ENCODE measurements at places on chromosomes 3 and 15.

GRCh38 chr15:92954578-92954977 lies 54.5 kb downstream of the CHD2 start:
- DNase-seq: no peak

GRCh38 chr15:93477721-93478120 lies 388.7 kb upstream of the RGMA start:
- DNase-seq: no peak

GRCh38 chr15:27092390-27092789 lies 121.4 kb downstream of the GABRG3 start:
- no peak for DNase-seq

DNA sequence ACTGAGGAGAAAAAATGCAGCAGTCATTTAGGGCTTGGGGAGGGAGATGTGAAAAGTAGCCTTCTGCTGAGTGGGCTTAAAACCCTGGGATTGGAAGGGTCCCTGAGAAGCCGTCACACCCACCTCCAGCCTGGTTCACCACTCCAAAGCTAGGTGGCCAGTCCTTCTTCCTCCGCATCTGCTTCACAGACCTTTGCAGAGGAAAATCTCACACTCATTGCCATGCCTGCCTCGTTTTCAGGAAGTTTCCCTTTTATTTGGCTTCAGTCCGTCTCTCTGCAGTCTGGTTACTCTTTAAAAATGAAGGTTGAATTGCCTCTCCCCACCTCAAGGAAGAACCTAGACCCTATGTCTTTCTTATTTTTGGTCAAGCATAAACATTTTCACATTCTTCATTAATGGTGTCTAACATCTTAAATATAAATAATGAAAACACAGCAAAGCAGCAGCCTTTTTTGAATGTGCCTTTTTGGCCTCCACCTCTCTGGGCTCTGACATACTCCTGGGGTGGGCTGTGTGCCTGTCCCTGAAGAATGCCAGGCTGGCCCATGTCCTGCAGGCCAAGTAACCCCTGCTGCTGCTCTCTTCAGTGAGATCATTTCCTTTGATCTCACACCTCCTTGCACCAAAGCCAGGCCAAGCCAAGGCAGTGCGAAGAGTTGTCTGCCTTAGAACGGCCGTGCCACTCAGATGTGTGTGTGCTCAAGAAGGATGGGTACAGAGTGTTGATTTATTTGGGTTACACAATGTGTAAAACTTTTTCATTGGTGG lies 11.0 kb downstream of the MRAS start:
- no peak for DNase-seq

DNA sequence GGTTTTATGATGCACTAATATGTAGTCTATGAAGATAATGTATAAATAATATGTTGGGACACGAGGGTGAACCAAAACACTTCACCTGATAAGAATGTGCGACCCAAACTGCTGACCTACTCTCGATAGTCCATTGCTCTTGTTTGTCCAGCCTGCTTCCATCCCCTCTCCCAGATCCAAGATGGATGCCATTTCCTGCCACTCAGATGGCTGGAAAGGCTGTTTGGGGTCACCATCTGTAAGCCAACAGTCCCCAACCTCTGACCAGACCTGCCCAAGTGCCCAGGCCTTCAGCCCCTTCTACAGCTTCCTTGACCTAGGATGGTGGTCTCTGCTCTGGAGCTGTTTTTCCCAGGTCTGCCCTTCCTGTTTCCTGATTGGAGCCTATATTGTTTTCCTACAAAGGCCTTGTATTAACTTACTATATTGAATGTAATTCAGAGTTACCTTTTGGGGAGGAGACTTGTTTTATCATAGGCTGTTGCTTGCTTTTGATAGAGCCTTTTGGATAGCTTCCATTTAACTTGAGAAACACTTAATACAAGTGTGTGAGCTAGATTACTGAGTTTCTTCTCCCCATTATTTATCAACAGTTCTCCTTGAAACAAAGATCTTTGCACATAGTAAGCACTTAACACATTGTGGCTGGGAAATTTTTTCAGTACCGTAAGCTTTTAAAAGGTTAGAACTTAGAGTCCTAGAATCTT lies 5.0 kb upstream of the PAQR9 start:
- no peak for DNase-seq

DNA sequence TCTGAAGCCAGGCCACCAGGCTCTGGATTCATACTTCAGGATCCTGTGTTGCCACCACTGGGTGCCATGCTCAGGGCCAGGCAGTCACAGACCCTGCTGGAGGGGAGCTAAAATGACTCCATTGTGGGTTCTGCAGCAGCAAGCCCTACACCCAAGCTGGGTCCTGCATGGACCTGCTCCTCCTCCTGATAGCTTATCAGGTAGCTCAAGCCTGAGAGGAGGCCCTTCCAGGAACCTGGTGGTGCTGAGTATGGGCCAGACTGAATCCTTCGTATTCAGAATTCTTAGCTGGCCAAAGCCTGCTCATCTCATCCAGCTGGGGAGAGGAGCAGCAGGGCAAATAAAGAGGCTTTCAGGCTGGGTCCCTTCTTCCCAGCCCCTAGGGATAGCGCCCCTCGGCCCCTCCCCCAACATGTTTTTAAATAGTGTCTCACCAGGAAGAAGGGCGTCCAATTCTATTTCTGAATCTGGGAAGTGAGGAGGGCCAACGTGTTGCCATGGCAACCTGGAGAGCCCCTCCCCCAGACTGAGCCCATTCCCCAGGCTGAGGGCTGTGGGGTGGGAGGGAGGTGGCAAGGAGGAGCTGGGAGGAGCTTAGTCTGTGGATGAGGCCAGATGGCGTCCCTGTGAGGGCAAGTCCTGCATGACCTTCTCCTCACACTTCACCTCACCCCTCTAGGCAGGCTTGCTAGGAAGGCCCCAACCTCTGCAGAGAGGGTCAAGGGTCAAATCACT lies 11.0 kb upstream of the CAMKV start:
- no peak for DNase-seq

DNA sequence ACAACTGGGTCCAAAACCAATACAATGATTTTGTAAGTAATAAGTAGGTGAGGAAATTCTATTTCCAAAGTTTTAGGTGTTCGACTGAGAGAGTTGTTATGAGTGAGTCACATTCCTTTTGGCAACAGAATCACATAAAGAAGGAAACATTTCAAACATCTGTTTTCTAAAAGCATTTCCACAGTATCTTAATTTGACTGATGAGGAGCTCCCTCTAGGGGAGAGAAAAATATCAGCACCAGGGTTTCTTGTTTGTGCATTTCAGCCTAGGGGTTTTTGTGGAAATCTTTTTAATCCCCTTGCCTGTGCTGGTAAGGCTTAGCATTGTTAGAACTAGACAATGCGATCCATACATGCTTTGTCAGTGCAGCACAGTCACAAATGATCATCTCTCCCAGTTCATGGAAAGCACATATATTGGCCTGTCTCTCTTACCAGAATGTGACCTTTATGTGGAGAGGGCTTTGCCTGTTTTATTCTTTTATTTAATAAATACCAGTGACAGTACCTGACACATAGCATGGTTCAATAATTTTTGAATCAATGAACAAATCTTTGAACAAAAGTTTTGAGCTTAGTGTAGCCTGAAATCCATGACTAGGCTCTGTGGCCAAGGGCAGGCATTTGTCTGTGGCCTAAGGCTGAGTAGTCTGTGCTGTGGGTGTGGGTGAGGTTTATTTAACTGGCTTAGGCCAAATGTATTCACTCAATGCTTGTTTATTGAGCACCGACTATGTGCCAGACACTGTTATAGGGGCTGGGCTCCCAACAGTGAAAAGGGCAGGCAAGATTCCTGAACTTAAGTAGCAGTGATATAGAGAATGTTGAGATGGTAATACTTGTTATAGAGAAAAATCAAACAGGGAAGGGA lies 21.1 kb upstream of the IQCF6 start:
- peak; percentile 54 for DNase-seq

DNA sequence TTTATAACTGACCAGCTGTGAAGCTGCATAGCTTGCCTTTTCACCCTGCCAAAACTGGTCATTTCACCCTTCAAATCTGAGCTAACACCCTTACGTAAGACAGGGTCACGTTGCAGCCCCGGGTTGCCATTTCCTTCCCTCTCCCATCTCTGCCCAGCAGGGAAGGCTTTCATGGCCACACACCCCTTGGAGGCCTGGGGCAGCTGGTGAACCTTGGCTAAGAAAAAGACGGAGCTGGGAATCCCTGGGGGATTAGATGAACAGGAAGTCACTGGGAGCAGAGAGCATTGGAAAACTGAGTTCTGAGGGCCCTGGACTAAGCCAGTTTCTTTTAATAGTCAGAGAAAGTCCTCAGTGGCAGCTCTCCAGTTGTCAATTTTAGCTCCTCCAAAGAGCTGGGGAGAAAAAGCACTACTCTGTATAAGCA lies 67.8 kb downstream of the TTC23 start:
- no peak for DNase-seq

GRCh38 chr3:141876381-141876890 lies at the start of gene ATP1B3:
Gene ATP1B3, plus strand, starts transcription at chr3:141876643. Its CDS starts 159 bp downstream, at chr3:141876802.
- peak; percentile 90 for DNase-seq

Data from activated T-cell treated with anti-CD3 and anti-CD28 coated beads, Interleukin-2, amount 50 U/mL, for 72 hours (primary cell).